ENCODE measurements at places on chromosomes 7 and 10.

GRCh38 chr10:124168991-124169802 lies 75.8 kb upstream of the CHST15 start:
- DNase-seq: no peak

GRCh38 chr10:83764666-83765065 lies 374.6 kb upstream of the GHITM start:
- no peak for DNase-seq

- DNase-seq: no peak
Measured at GRCh38 chr10:130758529-130758928, 553.0 kb downstream of the TCERG1L start.

DNA sequence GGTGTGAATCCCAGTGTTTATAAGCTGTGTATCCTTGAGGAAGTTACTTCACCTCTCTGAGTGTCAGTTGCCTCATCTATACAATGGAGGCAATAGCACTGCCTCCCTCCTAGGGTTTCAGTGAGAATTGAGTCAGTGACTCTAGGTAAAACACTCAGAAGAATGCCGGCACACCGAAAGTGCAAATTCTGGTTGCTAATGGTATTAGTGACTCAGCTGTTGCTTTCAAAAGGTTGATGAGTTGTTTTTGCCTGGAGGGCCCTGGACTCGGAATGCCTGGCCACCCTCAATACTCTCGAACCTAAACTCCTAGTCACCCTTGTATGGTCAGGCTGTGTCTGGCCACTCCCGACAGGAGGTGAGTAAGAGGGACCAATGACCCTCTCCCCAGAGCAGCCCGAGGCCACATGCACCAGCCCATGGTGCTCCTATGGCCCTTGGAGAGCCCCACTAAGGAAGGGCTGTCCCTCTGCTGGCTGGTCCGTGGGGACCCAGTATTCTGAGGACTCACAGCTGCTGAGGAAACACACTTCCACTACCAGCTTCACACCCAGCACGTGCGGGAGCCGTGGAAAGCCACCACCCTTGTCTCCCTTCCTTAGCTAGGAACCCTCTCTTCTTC lies 60.2 kb downstream of the CALML3 start:
- no peak for DNase-seq

DNA sequence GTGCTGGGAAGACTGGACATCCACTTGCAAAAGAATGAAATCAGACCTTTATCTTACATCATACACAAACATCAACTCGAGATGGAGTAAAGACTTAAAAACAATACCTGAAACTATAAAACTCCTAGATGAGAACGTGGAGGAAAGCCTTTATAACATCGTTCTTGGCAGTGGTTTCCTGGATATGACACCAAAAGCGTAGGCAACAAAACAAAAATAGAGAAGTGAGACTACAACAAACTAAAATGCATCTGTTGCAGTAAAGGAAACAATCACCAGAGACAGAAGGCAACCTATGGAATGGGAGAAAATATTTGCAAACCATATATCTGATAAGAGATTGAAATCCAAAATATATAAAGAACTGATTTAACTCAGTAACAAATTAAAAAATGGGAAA lies 33.3 kb downstream of the CC2D2B start:
- DNase-seq: no peak

- DNase-seq: no peak
Measured at GRCh38 chr10:94076325-94076841, 82.7 kb downstream of the PLCE1 start.

GRCh38 chr7:155566011-155566836 lies 19.9 kb upstream of the CNPY1 start:
- no peak for DNase-seq

DNA sequence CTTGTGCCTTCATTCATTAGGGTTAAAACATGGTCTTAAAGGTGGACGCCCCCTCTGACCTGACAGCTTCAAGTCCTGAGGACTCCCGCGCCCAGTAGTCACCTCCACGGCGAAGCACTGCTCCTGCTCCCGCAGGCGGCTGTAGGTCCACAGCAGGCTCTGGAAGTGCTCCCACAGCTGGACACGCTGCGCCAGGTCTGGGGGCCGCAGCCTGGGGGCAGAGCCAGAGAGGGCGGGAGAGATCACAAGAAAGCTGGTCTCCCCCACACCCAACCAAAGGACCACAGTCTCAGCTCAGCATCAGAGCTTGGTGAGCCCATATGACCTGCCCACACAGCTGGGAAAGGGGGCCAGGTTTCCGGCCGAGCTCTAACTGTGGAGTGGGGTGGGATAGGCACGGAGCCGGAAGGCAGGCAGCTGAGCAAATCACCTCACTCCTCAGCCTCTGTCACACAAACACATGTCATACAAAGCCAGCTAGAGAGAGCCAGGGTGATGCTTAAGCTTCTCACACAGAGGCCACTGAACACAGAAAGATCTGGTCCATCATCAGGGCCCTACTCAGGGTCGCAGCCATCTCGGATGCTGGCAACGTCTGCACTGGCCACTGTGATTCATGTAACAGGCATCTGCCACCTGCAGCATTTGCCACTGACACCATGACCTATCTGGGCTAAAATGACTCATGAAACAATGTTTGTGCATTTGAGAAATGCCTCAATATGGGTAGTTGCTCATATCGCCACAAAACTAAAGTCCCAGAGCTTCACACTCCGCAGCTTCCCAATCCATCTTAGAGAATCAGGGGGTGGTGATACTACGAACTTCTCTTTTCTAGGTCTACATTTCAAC lies 12.6 kb downstream of the HPS1 start:
- DNase-seq: no peak

DNA sequence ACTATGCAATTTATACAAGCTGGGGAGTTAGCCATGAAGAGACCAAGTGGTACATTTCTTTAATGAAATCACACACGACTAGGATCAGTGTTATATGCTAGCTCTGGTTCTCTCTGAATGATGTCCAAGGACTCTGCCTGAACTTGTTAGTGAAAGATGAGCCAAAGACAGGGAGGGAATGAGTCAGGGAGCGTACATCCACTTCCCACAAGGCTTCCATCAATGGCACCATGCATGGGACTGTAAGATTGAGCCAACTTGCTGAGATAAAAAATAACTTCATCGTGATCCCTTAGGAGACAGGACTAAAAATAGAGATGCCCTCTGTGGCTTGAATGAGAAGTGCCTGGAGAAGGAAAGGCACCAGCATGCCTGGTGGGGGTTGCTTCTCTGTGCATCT lies 629.7 kb downstream of the ACTR3B start:
- no peak for DNase-seq

- no peak for DNase-seq
Measured at GRCh38 chr7:27946351-27946750, 206.4 kb downstream of the TAX1BP1 start.

DNA sequence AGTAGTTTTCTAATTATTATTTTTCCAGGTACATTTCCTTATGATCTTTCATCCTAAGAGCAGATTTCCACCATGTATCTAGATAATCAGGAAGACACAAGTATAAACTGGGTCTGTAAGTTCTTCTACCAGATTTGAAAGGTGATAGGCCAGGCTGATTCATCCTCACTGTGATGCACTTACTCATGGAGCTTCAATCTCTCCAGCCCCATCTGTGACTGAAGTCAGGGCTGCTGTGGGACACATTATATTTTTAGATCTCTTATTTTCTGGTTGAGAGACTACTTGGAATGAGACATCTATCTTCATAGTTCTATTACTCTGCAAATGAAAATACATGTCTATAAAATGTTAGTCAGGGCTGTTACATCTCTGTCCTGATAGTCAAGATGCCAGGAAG lies 85.5 kb upstream of the SLC25A13 start:
- no peak for DNase-seq
